ENCODE measurements at places on chromosomes 1 and 21.
A peak's percentile ranks its signal among the peaks of the same experiment; 100 is the strongest.

DNA sequence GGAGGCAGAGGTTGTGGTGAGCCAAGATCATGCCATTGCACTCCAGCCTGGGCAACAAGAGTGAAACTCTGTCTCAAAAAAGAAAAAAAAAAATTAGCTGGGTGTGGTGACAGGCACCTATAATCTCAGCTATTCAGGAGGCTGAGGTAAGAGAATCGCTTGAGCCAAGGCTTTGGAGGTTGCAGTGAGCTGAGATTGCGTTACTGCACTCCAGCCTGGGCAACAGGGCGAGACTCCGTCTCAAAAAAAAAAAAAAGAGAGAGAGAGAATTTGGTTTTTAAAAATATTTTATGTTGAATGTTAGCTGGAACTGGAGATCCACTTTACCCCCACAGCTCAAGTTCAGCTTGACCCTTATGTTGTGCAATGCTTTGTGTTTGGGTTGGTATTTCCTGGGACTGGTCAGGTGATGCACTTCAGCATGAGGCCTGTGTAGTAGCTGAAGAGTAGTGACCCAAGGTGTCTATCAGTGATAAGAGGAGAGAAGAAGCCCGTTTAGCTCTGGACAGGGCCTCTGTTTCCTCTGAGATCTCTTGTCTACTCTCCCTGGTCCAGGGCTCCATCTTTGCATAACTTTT lies 36.8 kb upstream of the MACF1 start:
- no peak for DNase-seq

DNA sequence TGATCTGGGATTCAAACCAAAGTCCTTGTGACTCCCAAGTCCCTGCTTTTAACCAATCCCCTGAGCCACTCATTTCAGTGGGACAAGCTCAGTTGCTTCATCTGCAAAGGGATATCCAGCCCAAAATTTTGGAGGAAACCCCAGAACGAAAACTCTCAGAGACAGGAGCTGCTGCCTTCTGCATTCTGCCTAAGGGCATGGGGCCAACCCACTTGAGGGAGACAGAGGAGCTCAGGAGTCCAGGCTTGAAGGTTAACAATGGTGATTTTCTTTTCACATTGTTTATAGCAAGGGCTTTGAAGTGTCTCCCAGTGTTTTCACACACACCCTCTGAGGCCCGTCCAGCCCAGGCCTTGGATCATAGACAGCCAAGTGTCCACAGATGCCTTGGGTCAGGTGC lies 148.1 kb upstream of the CTTNBP2NL start:
- DNase-seq: no peak

DNA sequence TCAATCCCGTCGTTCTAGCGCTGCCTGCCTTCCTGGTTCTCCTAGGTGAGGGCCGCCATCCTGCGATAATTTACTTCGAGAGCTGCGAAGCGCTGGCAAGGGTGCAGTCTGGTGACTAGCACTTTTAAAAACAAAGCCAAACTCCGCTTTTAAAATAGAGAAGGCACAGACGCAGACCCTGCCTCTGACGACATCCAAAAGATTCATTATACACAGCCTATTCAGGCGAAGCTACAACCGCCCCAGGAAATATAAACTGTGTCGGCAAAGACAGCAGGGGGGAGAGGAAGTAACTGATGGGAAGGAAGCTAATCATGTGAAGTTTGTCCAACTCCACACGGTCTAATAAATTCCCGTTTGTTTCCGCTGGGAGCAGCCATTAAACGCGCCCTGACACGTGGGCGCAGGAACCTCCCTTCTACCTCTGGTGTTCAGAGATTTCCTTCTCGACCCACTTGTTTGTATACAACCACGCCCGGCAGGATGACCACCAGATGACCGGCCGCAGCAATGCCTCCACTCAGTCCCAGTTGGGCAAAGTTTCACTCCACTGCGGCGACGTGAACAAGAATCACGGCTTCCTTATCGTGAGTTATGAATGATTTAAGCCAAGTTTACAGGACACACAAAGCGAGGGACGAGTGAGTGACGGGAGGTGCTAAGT lies 1.3 kb downstream of the GNG12 start:
- peak; percentile 52 for DNase-seq

GRCh38 chr1:240312872-240313271 lies 221.2 kb downstream of the FMN2 start:
- DNase-seq: no peak

GRCh38 chr1:58813361-58813760 lies 29.5 kb upstream of the JUN start:
- DNase-seq: no peak

- DNase-seq: no peak
Observed at GRCh38 chr1:231386466-231386865, 35.6 kb downstream of the EGLN1 start.

DNA sequence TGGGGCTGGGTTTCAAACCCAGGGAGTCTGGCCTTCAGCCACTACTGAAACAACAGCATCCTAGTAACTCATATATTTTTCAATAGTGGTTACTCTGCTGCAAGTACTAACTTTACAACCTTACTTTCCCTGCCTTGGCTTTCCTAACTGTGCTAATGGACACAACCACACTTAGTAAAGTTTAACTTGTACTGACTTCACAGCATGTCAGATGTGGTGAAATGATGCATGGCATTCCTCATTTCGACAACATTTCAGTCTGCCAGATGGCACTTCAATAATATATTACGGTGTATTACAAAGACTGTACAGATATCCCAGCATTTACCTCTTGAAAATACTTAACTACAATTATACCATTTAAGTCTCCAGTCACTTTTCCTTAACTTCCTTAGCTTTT lies 27.8 kb downstream of the LRRC7 start:
- no peak for DNase-seq

DNA sequence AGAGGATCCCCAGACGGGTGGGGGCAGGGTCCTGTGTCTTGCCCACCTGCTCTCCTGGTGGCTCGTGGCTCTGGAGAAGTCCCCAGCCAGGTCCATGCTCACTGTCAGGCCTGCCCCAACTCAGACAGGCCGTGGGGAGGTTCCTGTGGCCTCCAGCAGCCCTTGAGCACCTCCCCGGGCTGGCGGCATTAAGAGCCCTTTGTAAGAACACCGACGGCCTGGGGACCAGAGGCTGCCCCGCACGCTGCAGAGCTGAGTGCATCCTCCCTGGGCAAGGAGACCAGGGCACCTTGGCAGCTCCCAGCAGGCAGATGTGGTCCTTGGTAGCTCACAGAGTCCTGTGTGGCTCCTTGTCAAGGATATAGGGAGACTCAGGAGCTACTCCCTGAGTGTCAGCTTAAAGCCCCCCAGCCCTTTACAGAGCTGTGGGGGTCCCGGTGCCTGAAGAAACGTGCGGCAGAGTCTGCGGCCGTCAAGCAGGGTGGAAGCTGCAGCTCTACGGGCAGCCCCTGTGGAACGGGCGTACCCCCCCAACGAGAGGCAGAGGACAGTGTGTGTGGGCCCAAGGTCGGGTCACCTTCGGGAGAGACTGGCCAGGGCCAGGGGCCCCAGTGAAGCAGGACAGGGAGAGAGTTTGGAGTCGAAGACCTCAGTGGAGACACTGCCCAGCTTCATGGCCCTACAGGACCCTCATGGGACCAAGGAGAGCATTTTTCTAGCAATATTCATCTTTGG lies 118.6 kb downstream of the PRDM16 start:
- DNase-seq: no peak

GRCh38 chr1:151475175-151475574 lies 15.9 kb upstream of the POGZ start:
- DNase-seq: peak; percentile 88

GRCh38 chr1:224730540-224730939 lies 114.4 kb downstream of the CNIH3 start:
- DNase-seq: no peak

DNA sequence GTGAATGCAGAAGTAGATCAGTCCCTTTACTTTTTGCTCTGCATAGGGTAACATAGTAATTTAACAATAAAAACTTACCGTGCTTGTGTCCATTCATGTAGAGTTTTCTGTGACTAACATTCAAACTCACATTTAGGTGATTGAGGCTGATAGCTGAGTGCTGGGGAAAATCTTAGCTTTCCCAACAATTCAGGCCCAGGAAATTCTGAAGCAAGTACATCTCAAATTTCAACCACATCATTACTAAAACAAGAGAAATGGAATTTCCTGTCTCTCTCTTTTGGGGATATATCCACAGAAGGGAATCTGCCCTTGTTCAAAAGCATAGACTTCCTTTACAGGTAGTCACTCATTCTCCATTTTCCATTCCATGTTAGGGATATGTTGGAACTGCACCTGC lies 33.1 kb upstream of the C1orf146 start:
- DNase-seq: no peak

DNA sequence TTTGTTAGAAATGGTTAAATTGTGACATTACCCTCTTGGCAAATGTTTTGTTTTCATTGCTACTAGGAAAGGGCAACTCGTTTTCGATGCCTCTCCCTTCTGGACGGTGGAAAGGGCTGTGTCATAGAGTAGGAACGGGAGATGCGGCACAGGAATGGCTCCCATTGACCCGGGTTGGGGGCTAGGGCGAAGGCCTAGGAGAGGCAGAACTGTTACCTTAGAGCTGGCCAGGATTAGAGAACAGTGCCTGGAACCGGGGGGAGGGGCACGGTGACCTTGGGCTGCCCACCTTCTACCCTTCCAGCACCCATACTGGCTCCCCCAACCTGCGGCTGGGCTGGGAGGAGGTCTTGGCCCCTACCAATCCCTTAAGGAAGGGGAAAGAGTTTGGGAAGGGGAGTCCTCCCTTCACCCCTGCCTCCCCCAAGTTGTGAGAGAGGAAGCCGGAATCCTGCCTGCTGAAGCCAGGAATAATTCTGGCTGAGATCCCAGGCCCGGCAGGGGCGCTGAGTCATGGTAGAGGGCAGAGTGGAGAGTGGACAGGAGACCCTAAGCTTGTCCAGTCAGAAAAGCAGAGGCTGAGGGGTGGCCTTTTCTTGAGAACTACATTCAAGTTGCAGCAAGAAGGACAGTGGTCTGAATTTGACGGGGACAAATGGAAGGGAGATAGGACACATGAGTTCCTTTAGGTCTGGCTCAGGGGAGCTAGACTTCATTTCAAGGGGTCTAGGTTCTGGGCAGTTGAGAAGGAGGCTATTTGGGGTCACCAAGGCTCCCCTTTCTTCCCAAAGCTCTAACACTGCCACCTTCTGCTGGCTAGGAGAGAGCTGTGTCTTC lies 8.2 kb downstream of the LMNA start:
- DNase-seq: no peak

DNA sequence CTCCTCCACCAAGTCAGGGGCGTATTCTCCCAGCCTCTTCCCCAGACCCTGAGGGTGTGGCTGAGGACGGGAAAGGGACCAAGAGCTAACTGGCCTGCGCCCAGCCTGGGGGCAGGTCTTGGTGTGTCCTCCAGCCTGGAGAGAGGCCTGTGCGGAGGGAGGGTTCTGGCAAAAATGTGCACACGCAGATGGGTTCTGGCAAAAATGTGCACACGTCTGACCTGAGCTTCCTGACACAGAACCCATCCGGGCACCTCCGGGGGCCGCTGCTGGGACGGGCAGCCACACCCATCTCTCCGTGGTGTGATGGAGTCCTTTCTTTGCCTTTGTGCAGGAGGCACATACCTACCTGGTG lies 23.1 kb upstream of the PKP1 start:
- DNase-seq: no peak
